ENCODE measurements at places on chromosomes 6 and 20.

DNA sequence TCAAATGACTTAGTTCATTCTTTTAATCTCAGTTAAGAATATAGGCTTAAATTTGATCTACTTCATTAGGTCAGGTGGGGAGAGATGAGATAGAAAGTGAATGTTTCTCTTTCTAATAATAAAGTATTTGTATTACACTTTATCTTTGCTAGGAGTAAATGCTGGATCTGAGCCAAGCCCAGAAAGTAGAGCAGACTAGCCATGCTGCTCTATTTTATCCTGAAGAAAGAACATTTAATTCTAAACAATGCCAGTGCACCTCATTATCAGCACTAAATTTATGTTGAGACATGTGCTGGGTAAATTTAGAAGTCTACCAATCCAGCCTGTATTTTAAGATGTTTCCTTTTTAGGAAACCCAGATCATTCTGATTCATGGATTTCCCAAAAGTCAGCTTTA lies 43.5 kb downstream of the AKIRIN2 start:
- no peak for DNase-seq

DNA sequence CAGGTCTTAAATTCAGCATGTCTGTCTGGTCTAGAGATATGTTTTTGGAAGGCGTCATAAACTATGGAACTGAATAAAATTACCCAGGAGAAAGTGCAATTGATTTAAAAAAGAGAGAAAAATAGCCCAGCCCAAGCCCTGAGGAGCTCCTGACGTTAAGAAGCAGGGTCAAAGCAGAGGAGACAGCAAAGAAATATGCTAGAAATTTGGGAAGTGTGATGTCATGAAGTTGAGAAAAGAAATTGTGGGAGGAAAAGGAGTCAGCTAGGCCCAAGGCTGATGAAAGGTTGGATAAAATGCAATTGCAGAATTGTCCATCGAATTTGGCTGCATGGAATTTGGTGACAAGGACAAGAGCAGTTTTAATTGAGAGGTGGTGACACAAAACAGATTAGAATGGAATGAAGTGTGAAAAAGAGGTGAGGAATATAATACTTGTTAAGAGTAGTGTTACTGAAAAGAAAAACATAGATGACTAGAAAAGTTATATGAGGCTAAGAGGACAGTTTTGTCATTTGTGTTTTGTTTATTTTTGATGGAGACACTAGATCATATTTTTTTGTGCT lies 381.6 kb downstream of the LAMA2 start:
- DNase-seq: no peak

- DNase-seq: no peak
These were observed 3.7 kb upstream of the CCDC167 start for GRCh38 chr6:37503309-37503965.

DNA sequence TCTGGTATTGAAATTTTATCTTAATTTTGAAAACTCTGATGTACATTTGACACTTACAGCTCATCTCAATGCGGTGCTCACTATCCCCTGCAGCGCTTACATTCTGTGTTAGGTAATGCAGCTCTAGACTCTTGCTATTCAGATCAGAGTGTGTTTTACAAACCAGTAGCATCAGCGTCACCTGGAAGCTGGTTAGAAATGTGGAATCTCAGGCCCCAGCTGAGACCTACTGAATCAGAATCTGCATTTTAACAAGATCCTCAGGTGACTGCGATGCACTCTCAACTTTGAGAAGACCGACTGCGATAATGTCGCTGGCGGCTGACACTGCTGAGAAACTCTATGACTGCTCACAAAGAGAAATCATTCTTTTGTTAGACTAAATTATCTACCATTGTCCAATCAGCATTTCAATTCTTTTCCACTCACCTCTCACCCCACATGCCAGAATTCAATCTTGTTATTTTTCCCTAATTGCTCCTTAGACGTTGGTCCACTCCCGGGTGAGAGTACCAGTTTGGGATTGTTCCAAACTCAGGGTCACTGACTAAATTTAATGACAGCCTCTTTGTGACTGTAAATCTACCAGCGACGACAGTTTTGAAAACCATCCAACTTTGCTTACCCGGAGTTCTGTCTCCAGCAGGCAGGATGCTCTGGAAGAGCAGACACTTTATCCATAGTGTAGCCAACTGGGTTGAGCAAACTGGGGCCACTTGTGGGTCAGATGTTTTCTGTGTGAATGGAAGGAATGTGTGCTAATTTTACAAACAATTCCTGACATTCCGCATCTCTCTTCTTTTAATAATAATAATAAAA lies 140.1 kb upstream of the BTBD3 start:
- no peak for DNase-seq

- no peak for DNase-seq
These were observed 115.1 kb downstream of the MAP7 start for GRCh38 chr6:136435101-136435500.

- no peak for DNase-seq
These were observed 27.4 kb downstream of the NPEPL1 start for GRCh38 chr20:58719971-58720371.

GRCh38 chr6:109360791-109361190 lies 21.5 kb downstream of the CD164 start:
- DNase-seq: no peak

DNA sequence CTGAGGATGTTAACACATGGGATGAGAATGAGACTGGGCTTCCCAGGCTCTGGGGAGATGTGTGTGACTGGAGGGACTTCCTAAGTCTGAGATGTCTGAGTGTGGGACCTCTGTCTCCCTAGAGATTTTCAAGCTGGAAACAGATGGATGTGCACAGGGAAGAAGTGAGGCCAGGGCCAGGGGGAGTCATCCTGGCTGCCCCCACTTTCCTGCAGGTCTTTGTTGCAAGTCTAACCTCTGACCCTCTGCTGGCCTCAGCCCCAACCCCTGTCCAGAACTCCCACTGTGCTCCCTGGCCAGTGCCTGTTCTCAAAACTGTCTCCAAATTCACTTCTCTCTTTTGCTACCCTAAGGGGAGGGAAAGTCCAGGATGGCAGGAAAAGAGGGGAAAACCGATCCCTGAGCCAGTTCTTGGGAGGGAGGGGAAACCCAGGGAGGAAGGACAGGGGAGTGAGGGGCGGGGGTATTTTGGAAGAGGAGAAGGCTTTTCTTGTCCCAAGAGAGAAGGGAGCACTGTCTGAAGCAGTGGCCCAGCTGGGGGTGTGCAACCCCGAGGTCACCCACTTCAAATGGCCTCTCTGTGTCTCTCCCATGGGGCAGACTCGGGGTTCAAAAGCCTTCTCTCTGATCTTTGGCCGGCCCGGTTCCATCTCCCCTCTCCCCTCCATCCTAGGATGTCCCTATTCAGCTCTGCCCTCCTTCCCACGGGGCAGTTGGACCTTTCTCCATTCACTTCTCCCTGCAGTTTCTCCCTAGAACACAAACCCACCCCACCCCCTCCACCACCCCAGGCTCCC lies 3.1 kb downstream of the PPP1R18 start:
- no peak for DNase-seq

- DNase-seq: no peak
These were observed 36.4 kb upstream of the APCDD1L start for GRCh38 chr20:58551631-58552030.

- no peak for DNase-seq
These were observed 409.5 kb upstream of the AGPAT4 start for GRCh38 chr6:161683400-161683799.

GRCh38 chr6:98830146-98830545 lies 4.2 kb upstream of the POU3F2 start:
- DNase-seq: no peak

- DNase-seq: no peak
These were observed 100.0 kb downstream of the MBOAT1 start for GRCh38 chr6:20112241-20112640.

DNA sequence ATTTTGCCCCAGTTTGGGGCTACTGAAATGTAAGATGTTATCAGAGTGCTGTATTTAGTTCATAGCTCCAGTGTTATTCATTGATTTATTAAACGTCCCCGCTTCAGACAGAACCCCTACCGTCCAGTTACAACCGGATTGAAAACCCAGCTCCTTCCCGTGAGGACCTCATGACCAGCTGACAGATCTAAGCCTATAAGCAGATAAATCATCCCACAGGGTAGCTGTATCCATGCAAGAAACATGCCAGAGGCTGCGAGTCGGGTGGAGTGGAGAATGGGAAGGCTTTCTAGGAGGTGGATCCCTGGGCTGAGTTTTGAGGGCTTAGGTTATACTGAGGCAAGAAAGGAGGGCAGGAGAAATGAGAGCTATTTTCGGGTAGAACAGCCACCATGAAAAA lies 260.0 kb downstream of the ARID1B start:
- DNase-seq: no peak

GRCh38 chr20:51159981-51160380 lies 137.1 kb upstream of the KCNG1 start:
- DNase-seq: no peak

DNA sequence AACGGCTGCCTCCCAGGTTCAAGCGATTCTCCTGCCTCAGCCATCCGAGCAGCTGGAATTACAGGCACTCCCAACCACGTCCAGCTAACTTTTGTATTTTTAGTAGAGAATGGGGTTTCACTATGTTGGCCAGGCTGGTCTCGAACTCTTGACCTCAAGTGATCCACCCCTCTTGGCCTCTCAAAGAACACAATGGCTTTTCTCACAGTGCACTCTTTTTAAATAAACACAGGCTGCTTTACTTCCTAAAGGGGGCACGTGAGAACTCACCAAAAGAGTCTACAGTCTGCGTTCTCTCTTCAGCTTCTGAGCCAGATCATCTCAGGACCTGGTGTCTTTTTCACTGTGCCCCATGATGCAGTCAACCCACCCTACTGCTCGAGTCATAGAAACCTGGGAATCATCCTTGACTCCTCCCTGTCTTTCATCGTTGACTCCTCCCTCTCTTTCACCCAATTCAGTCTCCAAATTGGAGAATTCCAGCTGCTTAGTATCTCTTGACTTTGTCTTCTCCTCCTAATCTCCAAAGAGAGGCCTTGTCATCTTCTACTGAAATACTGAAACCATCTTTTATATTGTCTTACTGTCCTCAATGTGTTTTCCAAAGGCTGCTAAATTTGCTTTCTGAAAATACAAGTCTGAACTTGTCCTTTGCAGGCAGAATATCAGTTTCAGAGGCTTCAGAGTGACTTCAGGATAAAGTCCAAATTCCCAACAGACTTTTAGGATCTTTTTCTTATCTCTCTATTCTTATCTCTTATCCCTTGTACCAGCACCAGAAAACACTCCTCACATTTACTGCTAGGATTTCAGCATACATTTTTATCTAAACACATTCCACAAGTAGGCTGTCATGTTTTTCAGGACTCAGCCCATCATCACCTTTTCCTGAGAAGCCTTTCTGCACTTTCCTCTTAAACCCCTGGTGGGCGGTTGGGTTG lies 323.4 kb downstream of the SYNE1 start:
- DNase-seq: no peak

GRCh38 chr6:84278321-84278998 lies 51.0 kb upstream of the CEP162 start:
- no peak for DNase-seq

DNA sequence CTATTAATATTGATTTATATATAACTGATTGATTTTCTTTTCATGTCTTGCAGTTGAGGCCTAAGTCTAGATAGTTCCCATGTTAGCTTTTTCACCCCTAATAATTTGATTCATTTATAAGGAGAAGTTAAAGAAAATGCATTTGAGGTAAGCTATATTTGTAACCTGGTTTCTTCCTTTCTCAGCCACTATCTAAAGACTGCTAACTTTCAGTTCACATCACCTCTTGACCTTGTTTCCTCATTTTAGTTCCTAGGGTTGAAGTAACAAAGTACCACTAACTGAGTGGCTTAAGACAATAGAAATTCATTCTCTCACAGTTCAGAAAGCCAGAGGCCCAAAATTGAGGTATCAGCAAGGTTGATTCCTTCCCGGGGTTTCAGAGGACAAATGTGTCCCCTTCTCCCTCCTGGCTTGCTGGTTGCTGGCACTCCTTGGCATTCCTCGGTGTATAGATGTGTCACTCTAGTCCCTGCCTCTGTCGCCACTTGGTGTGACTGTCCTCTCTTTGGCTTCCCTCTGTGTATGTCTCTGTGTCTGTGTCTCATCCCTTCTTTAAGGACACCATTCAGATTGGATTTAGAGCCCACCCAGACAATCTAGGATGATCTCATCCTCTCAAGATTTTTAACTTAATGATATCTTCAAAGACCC lies 55.9 kb upstream of the C20orf144 start:
- no peak for DNase-seq

DNA sequence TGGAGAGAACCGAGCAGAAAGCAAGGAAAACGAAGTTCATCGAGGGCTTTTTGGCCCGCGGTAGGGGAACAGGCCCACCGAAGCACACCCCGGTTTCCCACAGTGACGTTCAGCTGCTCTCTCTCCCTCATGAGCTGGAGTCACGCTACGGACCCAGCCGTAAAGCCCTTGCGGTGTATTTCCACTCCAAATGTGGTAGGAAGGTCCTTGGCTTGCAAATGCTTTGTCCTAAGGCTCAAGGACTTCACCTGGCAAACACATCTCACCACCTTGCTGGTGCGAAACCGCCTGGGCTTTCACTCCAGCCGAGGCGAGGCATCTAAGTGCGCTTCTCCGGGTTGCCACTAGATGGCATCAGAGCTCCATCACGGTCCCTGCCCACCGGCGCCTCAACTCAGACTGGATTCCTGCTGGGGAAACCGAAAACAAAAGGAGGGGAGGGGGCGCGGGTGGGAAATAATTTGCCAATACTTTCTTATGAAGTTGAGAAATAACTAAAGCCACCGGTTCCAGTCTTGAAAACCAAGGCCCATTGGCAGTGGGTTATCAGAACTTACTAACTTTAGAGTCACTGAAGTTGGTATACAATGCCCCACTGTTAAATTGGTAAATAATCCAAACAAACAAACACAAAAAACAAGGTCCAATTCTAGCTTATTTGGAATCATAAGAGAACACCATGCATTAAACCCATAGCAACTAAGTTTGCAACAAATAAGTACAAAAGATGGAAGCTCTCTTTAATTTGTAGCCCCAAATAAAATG lies 13.4 kb upstream of the FOXC1 start:
- DNase-seq: peak; percentile 33

DNA sequence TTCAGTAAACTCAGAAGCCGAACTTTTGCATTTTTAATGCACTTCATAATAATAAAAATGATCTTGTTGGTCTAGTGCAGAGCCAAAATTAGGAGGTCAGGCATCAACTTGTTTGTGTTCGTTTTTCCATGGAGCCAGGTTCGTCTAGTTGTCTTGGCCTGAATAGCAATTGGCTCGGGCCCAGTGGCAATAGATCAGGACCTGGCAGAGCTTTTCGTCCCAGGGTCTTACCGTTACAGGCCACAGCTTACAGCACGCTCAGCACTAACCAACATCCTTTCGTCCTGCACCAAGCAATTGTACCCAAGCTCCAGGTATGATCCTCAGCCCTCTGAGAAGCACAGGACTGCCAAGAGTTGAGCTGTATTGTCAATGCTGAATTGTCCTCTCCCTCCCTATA lies 240.5 kb upstream of the PLN start:
- no peak for DNase-seq

- DNase-seq: no peak
These were observed 47.0 kb downstream of the DTNBP1 start for GRCh38 chr6:15615802-15616201.

- peak; percentile 20 for DNase-seq
These were observed 8.7 kb downstream of the MMP24OS start for GRCh38 chr20:35269055-35269781.

DNA sequence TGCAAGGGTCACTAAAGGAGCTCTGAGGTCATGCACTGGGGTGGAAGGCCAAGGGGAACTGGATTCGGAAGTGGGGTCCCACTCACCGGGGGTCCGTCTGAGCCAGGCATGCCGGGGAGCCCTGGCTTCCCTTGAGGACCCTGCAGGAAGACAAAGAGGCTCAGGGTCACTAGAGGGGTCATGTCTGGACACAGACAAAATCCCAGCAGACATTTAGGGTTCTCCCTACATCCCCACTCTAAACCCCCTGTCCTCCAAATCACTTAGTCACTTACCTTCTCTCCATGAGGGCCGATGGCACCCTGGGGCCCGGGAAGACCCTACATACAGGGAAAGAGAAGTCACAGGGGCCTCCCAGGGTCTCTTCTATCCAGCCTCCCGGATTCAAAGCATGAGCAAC lies 15.4 kb downstream of the COL11A2 start:
- no peak for DNase-seq
